ENCODE measurements at places on chromosomes 11 and 22. TPM values are rescaled to one million over a fixed set of nuclear protein-coding genes. Genes with fewer than 3 reads are reported as not detected.

GRCh38 chr11:69267395-69267805, 26.6 kb upstream of the MYEOV start:
- H3K27ac ChIP-seq: no peak overlapping the region
- DNase-seq: no peak
- no peaks in the 10 kb centered on the region for H3K27me3 ChIP-seq
- H3K36me3 ChIP-seq: no peaks in the 10 kb centered on the region
- H3K4me3 ChIP-seq: no peak overlapping the region

DNA sequence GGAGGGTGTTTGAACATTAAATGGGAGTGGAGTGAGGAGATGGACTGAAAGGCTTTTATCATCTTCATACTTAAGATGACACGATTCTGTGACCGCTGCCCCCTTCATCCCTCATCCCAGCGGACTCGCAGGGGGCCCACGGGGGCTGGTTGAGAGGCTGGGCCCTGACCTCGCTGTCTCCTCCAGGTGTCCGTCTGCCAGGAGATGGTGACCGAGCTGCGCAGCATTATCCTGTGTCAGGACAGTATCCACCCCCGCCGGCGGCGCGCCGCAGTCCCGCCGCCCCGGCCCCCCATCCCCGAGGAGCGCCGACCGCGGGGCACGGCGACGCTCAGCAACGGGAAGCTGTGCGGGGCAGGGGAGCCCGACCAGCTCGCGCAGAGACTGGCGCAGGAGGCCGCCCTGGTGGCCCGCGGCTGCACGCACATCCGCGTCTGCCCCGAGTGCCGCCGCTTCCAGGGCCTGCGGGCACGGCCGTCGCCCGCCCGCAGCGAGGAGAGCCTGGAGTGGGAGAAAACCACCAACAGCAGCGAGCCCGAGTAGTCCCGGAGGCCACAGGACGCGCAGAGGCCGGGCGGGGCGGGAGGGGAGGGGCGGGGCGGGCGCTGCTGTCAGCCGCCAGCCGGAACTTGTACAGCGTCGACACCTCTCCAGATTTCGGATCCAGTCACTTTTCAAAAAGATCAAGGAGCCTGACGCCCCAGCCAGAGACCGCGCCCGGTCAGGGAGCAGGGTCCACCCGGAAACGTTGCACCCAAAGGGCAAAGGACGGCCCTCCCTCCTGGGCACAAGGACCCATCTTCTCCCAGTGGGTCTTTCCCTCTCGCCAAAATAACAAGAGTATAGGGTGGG, 38.0 kb upstream of the TBCEL start:
- H3K27ac ChIP-seq: no peak overlapping the region
- no peaks in the 10 kb centered on the region for H3K36me3 ChIP-seq
- no peaks in the 10 kb centered on the region for H3K4me1 ChIP-seq
- peak overlapping the region; percentile 75 for H3K4me3 ChIP-seq
- no peak for DNase-seq
- H3K27me3 ChIP-seq: no peaks in the 10 kb centered on the region

DNA sequence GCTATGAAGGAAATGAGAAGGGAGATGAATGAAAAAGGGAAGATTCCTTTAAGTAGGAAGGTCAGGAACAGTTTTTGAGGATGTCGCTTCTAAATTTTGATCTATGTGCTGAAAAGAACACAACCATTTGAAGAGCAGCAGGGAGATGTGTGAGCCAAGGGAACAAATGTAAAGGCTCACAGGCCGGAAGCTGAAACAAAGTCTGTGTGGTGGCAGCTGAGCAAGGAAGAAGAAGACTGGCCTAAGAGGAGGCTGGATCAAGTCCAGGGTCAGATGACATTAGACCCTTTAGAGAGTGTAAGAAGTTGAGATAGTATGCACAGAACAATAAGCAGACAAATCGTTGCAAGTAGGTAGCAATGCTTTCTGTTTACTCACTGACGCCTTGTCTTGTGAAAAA, 1631.4 kb upstream of the TENM4 start:
- H3K27me3 ChIP-seq: no peaks in the 10 kb centered on the region
- DNase-seq: no peak
- no peak overlapping the region for H3K4me3 ChIP-seq
- H3K4me1 ChIP-seq: no peaks in the 10 kb centered on the region
- H3K36me3 ChIP-seq: no peaks in the 10 kb centered on the region

DNA sequence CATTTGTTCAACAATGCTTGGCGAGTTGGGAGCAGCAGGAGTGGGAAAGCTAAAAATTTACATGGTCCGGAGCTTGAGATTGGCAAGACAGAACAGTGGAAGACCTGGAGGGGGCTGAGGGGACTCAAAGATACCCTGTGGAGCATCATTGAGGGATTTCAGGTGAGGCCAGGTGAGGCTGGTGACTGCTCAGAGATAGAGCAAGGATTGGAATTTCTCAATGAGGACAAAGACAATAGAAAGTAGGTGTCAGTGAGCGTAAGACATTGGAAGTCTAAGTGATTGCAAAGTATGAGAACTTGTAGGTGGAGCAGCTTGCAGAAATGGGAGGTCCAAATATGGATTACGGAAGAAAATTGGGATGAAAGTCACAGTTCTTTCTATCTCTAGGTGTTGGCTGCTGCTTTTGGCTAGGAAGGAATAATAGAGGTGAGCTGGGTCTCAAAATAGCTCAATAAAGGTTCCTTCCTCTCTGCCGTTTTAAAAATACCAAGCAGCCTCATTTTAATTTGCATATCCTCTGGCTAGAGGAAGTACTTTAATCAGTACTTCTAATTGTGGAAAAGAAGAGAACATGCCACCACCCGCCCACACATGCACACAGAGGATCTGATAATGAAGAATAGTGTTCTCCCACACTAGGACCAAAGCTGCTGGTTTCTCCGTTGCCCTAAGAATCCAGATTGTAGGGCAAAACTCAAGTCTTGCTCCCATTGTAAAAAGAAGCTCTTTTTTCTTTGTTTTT, 41.8 kb upstream of the SORL1-AS1 start:
- H3K36me3 ChIP-seq: no peaks in the 10 kb centered on the region
- no peak for DNase-seq
- H3K27me3 ChIP-seq: no peaks in the 10 kb centered on the region
- H3K4me1 ChIP-seq: no peaks in the 10 kb centered on the region
- no peak overlapping the region for H3K27ac ChIP-seq

DNA sequence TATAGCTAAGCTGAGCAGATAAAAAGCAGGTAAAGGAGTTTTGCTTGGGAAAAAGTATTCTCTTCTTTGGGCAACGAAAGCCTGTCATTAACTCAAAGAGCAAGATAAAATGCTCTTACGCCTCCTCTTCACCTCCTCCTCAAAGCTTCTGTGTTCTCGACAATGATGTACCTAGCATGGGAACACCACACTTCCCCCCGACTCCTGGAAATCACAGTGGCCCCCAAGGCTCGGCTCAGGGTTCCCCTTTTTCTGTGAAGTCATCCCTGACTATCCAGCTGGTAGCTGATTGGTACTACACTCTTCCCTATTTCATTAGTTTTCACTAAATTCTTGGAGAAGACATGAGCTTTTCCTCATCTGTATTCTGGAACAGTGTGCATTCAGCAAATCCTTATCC, 336.1 kb downstream of the LARGE1 start:
- no peak for DNase-seq
- no peaks in the 10 kb centered on the region for H3K27me3 ChIP-seq
- H3K4me1 ChIP-seq: no peaks in the 10 kb centered on the region
- no peak overlapping the region for H3K4me3 ChIP-seq
- H3K27ac ChIP-seq: no peak overlapping the region
- H3K36me3 ChIP-seq: no peaks in the 10 kb centered on the region

The BLID gene
- 2.0 TPM for total RNA-seq

The SCGB1C1 gene
- not detected for total RNA-seq

GRCh38 chr22:33513388-33514338, 406.6 kb downstream of the LARGE1 start:
- no peaks in the 10 kb centered on the region for H3K36me3 ChIP-seq
- H3K27ac ChIP-seq: no peak overlapping the region
- H3K4me3 ChIP-seq: no peak overlapping the region
- no peaks in the 10 kb centered on the region for H3K4me1 ChIP-seq
- no peaks in the 10 kb centered on the region for H3K27me3 ChIP-seq

DNA sequence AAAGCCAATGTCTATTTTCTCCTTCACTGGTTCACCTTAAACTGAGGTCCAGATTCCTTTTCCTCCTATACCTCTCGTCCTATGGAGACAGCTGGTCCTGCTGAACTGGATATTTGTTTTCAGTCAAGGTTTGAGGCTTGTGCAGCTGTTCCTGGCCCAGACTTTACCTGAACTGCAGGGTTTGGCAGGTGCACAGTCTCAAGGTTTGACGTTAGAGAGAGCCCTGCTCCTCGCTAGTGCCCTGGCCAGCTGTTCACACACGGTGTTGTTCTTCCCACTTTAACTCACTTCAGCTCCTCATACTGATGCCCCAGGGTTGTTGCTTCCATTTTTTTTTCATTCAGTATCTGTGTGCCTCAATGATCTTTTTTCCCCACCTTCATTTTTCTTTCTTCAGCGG, 74.0 kb upstream of the TTC12 start:
- H3K4me1 ChIP-seq: no peaks in the 10 kb centered on the region
- H3K4me3 ChIP-seq: no peak overlapping the region
- no peaks in the 10 kb centered on the region for H3K36me3 ChIP-seq
- H3K27ac ChIP-seq: no peak overlapping the region

The MMP12 gene
- total RNA-seq: not detected

DNA sequence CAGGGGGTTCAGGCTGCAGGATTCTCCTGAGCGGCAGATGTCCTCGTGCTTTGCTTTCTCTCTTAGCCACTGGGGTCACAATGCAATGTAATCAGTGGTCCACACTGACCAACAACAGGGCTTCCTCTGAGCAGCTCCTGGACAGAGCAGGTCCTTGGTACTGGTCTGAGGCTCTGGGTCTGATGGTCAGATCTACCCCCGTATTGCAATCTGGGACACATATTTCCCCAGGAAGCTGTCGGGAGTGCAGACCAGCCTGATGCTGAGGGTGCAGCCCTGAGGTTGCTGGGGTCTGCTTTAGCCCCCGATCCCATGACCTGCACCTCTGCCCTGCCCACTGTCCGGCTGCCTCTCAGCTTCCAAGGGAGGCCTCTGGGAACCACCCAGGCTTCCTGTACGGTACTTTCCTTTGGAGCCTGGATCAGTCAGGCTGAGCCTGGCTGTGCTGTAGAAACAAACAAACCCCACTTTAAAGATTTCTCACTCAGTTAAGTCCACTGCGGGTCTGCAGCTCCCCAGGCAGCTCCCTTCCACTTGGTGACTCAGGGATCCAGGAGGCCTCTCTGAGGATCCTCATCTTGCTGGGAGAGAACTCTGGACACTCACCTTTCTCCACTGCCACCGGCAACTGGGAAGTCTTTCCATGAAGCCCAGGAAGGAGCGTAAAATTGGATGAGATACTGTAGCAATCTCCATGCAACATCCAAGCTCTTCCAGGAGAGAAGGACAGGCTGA, 1046.6 kb downstream of the TBC1D22A start:
- H3K4me3 ChIP-seq: no peak overlapping the region
- no peaks in the 10 kb centered on the region for H3K36me3 ChIP-seq
- H3K27ac ChIP-seq: no peak overlapping the region
- H3K4me1 ChIP-seq: no peaks in the 10 kb centered on the region

DNA sequence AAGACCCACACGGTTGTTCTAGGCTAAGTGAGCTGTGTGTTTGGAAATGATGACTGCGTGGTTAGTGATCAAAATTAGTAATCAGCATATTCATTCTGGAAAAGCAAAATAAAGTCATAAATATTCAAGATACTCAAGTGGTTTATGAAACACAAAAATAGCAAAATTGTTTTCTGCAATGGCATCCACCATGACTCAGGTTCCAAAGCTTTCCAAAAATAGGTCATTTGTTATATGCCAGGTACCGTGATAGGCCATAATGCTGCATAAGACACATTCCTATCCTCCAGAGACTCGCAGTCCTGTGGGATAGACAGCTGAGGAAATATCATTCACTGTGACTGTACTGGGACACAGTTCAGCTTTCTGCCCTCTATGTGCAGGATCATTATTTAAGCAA, 2.4 kb upstream of the ATL3 start:
- no peaks in the 10 kb centered on the region for H3K27me3 ChIP-seq
- no peaks in the 10 kb centered on the region for H3K4me1 ChIP-seq
- DNase-seq: no peak
- H3K36me3 ChIP-seq: no peaks in the 10 kb centered on the region
- H3K27ac ChIP-seq: no peak overlapping the region
- H3K4me3 ChIP-seq: no peak overlapping the region

The OR5M8 gene
- total RNA-seq: not detected

GRCh38 chr22:17366830-17367229, 2.4 kb upstream of the CECR2 start:
- H3K4me1 ChIP-seq: no peaks in the 10 kb centered on the region
- DNase-seq: no peak
- H3K36me3 ChIP-seq: no peaks in the 10 kb centered on the region
- H3K27ac ChIP-seq: no peak overlapping the region
- H3K4me3 ChIP-seq: no peak overlapping the region

The HTATIP2 gene
- total RNA-seq: 39.7 TPM

DNA sequence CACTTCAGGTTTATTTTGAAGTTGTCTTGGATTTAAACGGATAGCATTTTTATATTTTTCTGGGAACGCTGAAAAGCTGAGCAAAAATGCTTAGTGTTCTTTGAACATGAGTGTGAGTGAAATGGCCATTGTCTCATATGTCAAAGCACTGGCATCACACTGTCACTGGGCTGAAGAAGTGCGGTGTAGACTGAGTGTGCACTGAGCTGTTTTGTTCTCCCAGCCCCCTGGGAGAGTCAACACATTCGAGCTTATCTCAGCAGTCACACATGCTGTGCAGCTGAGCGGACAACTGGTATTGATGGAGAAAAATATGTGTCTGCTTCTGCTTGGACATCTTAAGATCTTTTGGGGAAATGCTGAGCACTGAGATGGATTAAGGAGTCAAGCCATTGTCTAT, 90.8 kb downstream of the TECTA start:
- no peak overlapping the region for H3K4me3 ChIP-seq
- no peak overlapping the region for H3K27ac ChIP-seq
- H3K36me3 ChIP-seq: no peaks in the 10 kb centered on the region
- DNase-seq: no peak
- H3K27me3 ChIP-seq: no peaks in the 10 kb centered on the region

- no peaks in the 10 kb centered on the region for H3K36me3 ChIP-seq
- H3K27ac ChIP-seq: no peak overlapping the region
- no peak for DNase-seq
- H3K27me3 ChIP-seq: no peaks in the 10 kb centered on the region
- no peaks in the 10 kb centered on the region for H3K4me1 ChIP-seq
Observed at GRCh38 chr11:36699271-36699670, 101.2 kb upstream of the RAG2 start.
